Right ventricle myocardium inferior (tissue), 1 donor: ENCODE measurements at places on chromosomes 4 and X. TPM values are rescaled to one million over a fixed set of nuclear protein-coding genes. Genes with fewer than 3 reads are reported as not detected.

- DNase-seq, result no peak
Observed at GRCh38 chr4:76457885-76458284, 22.9 kb downstream of the SHROOM3 start.

Gene MAMLD1
- total RNA-seq, result 1.8 TPM

DNA sequence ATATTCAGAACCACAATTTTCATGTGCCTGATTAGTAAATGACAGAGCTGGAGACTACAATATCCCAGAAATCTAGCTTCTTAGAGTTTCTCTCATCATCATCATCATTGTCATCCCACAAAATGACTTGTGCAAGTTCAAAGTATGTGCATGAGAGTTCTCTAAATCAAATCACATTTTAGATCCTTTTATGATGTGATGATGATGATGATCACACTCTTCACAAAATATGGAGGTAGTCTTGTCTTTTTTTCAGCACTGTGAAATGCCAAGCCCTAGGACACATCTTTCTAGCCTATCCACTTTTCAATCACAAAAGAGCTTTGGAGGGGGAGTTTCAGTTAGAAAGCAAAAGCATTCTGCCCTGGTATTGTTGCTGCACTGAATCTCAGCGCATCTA lies 7.4 kb downstream of the MBNL3 start:
- DNase-seq, result no peak

DNA sequence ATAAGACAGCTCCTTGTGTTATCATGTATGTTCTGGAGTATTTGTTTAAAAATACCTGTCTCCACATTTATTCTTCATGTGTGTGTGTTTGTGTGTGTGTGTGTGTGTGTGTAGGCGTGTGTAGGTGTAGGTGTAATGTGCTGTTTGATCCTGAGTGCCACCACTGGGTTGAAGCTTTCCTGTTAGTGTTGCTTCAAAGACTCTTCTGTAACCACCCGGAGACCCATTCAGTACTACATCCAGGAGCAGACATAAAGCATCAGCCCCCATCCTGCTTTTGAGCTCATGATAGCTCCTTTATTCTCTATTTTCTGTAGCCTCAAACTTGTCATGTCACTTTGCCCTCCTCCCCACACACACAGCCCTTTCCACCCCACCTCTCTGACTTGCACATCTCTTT lies 3.0 kb upstream of the ZDHHC9 start:
- DNase-seq, result no peak

DNA sequence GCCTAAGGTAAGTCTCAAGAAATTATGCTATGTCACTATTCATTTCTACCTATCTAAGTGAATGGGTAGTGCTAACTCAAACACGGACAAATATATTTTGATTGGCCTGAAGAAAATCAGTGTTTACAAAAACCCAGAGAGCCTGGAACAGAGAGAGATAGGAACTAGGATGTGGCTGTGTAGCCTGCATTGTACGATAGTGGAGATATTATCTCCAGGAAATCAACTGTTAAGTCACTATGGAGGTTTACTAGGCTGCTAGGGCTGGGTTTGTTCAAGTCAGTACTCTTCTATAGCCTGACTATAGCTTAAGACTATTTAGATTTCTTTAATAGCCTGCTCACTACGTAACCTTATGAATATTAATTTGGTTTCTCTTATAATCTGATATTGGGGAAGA lies 127.9 kb downstream of the TACR3 start:
- DNase-seq, result no peak

DNA sequence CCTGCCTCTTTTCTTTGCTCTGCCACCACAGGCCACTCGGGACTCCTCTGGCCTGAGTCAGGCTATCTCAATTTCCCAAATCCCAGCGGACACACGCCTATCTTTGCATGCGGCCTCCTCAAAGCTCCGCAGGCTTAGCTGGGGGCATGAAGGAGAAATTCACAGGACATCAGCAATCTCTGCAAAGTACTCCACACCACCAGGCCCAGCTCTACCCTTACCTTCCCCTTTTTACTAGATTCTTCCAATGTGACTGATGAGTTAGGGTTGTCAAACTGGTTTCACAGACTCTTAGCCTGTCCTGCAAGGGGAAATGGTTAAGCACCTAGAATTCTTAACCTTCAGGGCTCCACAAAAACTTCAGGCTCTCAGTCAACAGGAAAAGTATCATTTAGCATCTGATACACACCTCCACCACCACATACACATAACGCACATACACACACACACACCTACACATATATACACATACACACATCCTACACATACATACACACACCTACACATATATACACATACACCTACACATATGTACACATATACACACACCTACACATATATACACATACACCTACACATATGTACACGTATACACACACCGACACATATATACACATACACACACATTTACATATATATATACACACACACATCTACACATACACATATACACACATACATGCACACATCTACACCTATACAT lies 349.1 kb downstream of the ANK2 start:
- DNase-seq, result no peak

DNA sequence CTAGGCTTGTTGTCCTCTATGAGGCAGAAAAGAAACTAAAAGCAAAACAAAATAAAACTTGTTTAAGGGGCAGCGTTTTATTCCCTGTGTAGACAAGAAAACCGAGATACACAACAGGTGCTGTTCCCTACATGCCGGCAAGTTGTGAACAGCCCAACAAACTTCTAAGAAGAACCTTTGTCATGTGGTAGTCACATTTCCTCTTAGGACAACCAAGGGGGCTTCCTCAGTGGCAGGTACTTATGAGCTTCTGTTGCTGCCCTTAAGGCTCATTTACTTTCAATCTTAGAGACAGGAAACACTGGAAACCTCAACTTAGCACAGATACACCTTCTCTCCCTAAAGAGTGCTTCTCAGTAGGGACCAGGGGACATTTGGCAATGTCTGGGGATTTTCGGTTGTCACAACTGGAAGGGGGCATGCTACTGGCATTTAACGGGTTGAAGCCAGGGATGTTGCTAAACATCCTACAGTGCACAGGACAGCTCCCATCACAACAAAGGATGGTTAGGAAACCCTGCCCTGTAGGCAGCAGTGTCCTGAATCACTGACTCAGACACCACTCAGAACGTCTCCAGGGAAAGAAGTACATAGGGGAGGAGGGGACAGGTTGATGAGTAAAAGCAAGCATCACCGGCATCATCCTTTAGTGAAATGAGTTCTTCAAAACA lies 111.0 kb downstream of the ASB9 start:
- no peak for DNase-seq

- DNase-seq, result no peak
Observed at GRCh38 chrX:87160435-87161010, 357.1 kb upstream of the KLHL4 start.

Gene RHOXF2B
- total RNA-seq, result not detected

Gene TACR3
- total RNA-seq, result not detected

- no peak for DNase-seq
Observed at GRCh38 chr4:56552273-56552672, 46.7 kb downstream of the ARL9 start.

DNA sequence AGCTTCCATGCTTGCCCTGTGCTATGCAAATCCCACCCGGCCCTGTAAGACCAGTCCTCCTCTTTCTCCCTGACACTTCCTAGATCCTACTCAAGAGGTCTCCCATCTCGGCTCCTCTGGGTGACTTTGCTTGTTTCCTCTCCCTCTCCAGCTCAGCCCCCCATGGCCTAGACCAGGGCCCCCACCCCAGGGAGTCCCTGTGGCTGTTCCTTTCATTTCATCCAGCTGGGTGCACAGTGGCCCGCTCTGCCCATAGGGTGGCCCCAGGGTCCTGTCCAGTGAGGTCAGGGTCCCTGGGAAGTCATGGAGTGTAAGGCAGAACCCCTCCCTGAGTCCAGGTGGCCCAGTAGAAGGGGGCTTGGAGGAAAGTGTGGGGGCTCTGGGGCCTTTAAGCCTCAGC lies 52.3 kb upstream of the NKX1-1 start:
- DNase-seq, result peak; percentile 37

DNA sequence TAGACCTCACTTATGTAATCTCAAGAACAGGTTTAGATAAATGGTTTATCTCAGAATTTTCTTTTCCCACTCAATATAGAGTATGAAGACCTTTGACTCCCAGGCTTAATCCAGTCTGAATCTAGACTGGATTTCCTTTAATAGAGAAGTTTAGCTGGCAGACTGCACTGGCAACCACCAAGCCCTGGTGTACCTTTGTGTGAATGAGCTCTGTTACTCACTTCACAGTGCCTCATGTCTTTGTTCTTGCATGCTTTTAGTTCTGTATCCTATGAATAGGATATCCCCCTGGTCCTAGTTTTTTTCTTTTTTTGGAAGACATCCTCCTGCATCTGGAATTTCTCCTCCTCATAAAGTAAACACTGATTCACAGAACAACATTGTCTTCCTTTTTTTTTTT lies 53.2 kb upstream of the MCUB start:
- no peak for DNase-seq

Gene P2RY8
- total RNA-seq, result 1.9 TPM

DNA sequence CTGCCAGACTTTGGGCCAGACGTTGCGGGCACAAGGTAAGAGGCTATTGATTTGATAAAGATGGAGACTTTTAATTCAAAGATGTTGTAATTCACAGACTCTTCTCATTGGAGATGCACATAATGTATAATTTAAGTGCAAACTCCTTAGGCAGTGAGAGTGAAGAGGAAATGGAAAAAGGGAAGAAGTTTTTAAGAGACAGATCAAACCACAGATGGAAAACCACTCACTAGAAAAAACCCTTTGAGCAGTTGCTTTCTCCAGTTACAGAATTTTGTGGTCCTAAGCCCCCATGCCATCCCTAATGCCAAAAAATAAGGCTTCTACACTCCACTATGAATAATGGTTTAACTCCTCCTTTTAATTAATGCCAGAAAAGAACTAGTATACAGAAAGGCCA lies 977.1 kb upstream of the PRKX start:
- DNase-seq, result no peak

DNA sequence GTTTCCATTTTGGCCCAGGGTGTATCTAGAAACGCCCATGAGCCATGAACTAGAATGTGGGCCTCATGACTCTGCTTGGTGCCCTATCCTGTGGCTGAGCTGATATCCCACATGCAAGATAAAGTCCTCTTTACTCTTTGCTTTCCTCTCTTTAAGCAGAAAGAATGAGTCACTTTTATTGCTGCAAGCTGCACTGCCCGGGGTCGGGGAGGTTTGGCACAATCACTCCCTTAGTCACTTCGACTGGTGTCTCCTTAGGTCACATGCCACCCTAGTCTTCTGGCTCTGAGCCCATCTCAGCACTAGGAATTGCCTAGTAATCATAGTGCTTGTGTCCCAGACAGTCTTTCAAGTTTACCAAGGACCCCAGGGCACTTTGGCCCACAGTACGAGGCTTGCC lies 75.1 kb upstream of the CXorf66 start:
- DNase-seq, result no peak

DNA sequence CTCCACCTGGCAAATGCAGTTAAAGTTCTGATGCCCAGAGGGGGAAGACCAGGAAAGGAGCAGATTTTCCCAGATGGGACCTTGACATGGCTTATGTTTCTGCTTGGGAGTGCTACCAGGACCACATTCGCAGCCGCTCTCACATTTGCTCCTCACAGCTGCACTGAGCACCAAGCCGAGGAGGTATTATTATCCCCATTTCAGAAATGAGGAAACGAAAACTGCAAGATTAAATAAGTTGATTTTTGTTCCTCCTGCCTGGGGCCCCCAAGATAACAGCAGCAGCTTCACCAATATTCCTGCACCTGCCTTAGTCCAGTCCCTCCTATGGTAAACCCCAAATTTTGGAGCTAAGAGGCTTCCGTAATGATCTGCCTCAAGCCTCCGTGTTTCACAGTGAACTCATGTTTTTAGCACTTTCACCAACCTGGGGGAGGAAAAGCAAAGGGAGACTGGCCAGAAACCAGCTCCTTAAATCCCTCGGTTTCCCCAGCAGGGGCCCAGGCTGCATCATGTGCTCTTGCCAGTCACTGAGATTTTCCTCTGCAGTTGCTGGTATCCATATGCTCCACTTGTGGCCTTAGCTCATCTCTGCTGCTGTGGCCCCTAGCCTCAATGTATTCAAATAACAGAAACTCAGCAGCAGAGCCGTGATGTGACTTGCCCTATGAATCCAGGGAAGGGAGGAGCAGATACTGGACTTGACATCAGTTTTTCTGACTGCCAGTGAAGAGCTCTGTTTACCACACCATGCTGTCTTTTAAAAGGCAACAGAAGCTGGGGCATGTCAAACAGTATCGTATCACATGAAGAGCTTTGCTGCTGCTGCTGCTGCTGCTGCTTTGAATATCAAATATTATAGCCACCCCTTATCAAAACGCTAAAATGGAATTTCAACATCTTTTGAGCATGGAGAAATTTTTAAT lies 95.5 kb upstream of the KLHL13 start:
- no peak for DNase-seq

Gene UBL4A
- total RNA-seq, result 58.4 TPM

Gene SOX3
- total RNA-seq, result not detected

DNA sequence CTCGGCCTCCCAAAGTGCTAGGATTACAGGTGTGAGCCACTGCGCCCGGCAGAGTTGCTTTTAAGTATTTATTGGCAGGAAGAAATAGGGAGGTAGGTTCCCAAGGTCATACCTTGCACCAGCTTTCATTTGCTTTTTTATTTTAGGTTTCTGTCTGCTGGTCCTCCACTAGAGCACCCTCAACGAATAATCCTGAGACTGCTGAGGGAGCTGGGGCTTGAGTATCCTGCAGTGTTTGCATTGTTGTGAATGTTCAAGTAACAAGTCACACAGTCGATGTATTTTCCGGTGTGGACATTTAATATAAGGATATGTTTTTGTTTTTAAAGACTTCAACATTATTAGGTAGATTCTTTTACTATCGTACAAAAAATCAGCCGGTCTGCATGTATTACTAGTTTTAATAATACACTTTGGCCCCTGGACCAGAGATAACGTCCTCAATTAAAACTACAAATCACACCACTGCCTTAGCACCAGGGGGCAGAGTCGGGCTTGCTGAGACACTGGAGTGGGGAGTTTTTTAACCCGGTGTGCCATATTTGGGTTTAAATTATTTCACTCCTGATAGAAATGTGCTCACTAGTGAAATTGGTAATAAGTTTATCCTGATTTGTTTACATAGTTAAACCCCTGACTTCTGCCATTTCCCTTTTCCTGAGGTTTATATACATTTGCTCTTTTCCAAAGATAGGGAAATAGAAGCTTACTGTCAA lies 11.6 kb downstream of the SMIM20 start:
- peak; percentile 72 for DNase-seq

DNA sequence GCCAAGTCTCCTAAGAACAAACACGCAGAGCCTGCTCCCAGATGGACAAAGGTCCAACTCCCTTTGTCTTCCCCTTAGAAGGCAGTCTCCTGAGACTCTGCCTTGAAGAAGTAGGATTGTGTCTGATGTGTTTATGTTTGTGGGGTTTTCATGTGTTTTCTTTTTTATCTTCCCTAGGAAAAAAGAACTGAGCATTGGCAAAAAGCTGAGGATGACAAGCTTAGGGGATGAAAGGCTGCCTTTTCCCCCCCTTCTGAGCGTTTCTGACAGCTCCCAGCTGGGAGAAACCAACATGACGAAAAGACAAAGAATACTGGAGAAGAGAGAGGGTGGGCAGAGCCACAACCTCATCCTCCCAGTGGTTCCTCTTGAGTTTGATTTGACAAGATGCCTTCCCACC lies 181.1 kb downstream of the EVC2 start:
- no peak for DNase-seq

- DNase-seq, result no peak
Observed at GRCh38 chr4:2248821-2249261, 6.9 kb upstream of the HAUS3 start.

Gene JCHAIN
- 6.5 TPM for total RNA-seq

Gene RIPPLY1
- total RNA-seq, result not detected

- DNase-seq, result no peak
Observed at GRCh38 chrX:17774053-17774452, 36.8 kb downstream of the SCML1 start.

GRCh38 chrX:110318664-110318968 lies 731 bp upstream of the AMMECR1 start:
- DNase-seq, result no peak

- DNase-seq, result no peak
Observed at GRCh38 chr4:84433633-84434222, 65.4 kb downstream of the NKX6-1 start.
